Cerebellar nuclear complex (tissue), 1 donor: ENCODE measurements at places on chromosomes 3 and 15.

- no peak for DNase-seq
Observed at GRCh38 chr3:195905970-195906864, 2.1 kb downstream of the TNK2 start.

GRCh38 chr15:89498574-89498906 lies 2.2 kb upstream of the RHCG start:
- no peak for DNase-seq

- no peak for DNase-seq
Observed at GRCh38 chr3:185153171-185153771, 411 bp upstream of the C3orf70 start.

DNA sequence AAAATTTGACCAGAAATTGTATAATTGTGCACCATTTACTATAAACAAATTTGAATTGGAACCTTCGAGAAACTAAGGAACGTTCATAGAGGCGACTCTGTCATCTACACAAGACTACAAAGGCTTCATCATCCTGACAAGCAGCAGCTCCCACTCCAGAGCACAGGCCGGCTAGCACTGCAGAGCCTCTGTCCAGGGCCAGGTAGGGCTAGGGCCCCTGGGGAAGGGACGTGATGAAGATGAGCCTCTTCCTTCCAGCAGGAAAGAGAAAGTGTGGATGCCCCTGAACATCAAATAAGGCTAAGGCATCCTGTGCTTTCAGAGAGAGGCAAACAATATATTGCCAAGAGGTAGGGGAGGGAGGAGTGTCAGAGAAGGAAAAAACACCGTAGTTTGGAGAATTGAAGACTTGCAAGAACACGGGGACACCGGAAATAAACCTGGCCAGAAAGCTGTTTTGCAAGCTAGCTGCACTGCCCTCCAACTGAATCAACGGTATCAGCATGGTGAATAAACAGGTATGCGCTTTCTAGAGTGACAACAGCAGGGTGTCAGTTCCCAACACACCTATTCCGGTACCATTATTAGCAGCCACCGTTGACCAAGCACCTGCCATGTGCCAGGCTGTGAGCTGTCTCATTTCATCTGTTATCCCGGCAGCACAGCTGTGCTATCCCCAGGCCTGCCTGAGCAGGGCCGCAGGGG lies 12.4 kb downstream of the XXYLT1 start:
- DNase-seq, result no peak

DNA sequence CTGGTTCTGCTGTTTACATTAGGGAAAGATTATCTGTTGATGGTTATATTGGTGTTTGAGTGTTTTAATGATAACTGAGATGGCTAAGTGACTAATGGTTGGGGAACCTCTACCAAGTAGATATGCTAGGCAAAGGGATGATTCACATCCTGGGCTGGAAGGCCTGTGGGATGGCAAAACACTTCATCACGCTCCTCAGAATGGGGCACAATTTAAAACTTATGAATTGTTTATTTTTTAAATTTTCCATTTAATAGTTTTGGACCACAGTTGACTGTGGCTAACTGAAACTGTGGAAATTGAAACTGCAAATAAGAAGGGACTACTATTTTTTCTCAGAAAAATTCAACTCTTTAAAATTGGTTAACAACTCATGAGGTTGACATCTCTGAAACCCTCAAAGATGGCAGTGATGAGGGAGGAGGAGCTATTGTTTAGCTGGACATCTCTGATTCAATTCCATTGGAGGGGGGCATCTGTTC lies 100.5 kb upstream of the ZBED2 start:
- no peak for DNase-seq

DNA sequence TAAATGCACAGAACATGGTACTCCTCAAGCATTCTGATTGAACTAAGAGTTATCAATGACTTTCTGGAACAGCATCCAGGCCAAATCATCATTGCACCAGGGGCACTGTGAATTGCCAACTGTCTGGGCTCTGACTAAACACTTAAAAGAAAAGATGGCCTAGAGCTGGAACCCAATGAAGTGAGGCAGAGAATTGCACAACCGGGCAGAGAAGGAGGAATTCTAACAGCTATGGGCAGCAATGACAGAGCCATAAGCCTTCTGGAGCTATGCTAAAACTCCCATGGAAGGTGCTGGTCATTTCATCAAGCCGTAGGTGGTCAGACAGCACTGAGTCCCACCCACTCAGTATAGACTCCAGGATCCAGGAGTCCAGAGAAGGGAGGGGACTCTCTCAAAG lies 48.1 kb upstream of the OXTR start:
- no peak for DNase-seq

GRCh38 chr3:14647976-14648955 lies 3.3 kb upstream of the CCDC174 start:
- no peak for DNase-seq

- no peak for DNase-seq
Observed at GRCh38 chr3:129606636-129607390, at the start of gene PLXND1. TSS of gene PLXND1 (minus strand) at chr3:129606676. CDS start at chr3:129606639, 37 bp downstream.

DNA sequence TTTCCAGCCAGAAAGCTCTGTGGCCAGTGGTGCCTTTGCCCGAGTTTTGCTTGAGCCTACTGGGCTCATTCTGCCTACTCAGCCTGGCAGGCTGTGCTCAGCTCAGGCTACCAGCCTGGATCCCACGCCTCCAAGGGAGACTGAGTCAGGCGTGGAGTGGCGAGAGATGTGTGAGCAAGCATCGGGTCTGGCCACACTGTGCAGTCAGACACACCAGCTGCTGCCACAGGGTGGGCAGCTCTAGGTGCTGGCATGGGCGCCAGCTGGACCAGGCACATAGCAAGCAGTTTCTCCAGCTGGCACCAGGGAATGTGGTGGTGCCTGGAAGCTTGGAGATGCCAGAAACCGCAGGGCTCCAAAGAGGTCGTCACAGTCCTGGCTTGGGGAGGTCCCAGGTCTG lies 498.5 kb upstream of the CNTN4 start:
- no peak for DNase-seq

DNA sequence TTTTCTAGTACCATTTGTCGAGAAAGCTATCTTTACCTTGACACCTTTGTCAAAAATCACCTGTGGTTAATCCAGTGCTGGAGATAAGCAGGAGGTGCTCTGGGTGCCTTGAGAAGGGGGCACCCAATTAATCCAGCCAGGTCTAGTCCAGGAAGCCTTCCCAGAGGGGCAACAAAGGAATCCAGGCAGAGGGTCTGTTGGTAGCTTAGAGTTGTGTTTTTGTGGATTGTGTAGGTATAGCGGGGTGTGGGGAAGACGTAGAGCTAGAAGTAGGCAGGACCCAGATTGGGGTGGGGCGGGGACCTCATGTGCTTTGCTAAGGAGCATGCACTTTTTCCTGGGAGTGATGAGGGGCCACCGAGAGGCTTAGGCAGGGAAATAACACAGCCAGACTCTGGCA lies 6.0 kb upstream of the PIGZ start:
- DNase-seq, result no peak

GRCh38 chr3:169965562-169966427 lies 812 bp upstream of the SEC62 start:
- DNase-seq, result no peak

- no peak for DNase-seq
Observed at GRCh38 chr3:127366383-127366782, 78.5 kb upstream of the PRR20G start.

GRCh38 chr3:14608298-14608697 lies 43.3 kb upstream of the CCDC174 start:
- DNase-seq, result no peak

DNA sequence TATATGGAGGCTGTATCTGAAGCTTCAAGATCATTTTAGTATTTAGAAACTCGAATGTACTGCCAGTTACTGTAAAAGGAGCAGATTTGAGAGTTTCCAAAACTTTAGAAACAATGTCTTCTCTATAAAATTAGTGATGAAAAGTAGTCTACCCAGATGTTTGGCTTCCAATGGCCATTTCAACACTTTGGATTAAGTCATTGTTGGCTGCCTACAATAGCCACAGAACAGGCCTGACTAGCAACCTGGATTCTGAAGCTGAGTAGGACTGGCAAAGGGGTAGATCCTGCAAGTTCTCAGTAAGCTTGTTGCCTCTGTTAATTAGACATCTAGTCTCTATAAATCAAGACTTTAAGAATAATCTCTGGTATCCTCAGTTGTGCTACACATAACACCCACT lies 239.0 kb upstream of the KCNMB2 start:
- no peak for DNase-seq

DNA sequence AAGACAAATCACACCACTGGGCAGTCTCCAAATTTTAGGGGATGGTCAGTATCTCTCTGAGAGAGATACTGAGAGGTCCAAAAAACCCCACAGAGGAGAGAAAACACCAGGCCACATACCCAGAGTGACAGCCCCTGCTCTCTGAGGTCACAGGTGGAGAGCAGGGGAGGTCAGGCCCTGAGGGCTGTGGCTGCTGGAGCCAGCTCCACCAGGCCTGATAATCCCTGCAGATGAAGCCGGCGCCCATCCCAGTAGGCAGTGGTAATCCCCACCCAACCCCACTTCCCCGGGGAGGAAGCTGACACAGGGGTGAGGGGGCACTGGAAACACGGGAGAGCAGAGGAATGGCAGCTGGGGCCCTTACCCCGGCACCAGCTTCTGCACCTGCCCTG lies 31.2 kb upstream of the SRP14 start:
- DNase-seq, result no peak

- no peak for DNase-seq
Observed at GRCh38 chr3:17931131-17931530, 188.7 kb upstream of the TBC1D5 start.

DNA sequence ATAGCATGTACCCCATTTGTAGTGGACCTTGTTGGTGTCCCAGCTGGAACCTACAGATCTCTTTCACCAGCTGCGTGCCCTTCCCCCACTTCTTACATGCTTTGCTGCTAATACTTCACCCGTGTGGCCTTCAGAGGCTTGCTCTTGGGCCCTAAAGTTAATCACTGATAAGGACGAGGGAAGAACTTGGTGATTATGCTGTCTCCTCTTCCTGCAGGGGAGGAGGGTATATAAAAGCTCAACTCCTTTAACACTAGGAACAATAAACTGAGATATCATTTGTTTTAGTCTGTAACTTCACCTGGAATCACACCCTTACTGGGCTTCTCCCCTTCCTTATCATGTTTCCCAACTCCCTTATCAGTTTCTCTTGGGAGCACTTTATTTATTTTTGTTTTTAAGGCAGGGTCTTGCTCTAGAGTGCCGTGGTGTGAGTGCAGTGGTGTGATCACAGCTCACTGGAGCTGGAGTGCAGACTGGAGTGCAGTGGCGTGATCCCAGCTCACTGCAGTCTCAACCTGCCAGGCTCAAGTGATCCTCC lies 43.2 kb upstream of the PIK3R4 start:
- no peak for DNase-seq

DNA sequence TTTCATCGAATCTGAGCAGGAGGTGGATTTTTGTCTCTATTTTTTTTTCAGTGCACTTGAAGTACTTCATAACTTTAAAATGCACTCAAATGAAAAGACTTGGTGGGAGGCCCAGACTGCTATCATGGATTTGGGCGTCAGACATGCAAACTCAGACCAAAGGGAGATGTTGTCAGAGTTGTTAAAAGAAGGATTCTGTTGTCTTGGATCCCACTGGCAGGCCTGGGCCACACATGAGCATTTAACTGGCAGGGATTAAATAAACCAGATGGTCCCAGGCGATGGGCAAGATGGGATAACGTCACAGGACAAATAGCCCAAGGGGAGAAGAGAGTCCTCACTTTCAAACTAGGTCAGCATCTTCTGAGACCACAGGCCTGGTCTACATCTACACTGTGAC lies 15.4 kb downstream of the RTP1 start:
- DNase-seq, result no peak

GRCh38 chr3:141305436-141305835 lies 62.9 kb upstream of the ZBTB38 start:
- DNase-seq, result no peak

DNA sequence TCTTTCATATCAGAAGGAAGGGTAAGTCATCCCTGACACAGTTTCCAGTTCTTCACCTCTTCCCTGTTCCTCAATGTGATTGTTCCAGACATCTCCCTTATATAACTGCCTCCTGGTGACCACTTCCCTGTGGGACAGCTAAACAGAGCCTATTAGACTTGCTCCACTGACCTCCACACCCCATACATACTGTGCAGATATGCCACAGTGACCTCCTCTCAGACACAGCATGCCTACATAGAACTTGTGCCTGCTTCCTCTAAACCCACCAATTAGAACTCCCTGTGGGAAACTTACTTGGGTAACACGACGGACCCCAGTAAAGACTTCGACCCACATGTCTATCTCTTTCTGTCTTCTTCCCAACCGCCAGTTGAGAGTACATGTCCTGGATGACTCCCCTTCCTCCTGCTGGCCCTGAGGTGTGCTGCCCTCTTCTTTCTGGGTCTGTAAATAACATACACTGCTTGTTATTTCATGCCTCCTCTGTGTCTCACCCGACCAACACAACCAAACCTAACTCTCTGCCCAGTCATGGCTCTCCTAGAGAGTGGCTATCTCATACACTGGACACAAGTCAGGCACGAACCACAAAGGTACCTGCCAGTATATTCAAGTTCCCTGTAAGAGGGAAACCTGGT lies 53.0 kb downstream of the IGSF11 start:
- no peak for DNase-seq

- DNase-seq, result no peak
Observed at GRCh38 chr15:96992817-96993216, 662.3 kb downstream of the NR2F2 start.

GRCh38 chr15:65384505-65384894 lies 6.7 kb upstream of the IGDCC3 start:
- DNase-seq, result no peak

GRCh38 chr15:85178308-85178707 lies 196.7 kb downstream of the PDE8A start:
- DNase-seq, result no peak

GRCh38 chr15:57751177-57751800 lies 44.8 kb downstream of the POLR2M start:
- DNase-seq, result no peak

DNA sequence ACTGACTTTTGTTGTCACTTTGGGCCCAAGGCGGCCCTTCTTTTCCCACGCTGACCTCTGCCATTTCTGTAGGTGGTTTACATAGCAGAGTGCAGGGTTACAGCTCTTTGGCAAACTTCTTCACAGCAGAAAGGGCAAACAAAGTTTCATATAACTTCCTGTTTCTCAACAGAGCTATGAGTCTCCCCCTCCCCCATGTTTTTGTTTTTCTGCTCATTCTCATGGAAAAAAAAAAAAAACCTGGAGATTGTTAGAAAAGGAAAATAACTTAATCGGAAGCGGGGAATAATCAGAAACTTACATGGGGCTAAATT lies 342.0 kb upstream of the NR2F2 start:
- no peak for DNase-seq
